ENCODE measurements at places on chromosomes 11 and 22.

GRCh38 chr11:90601261-90601660 is 378.4 kb upstream of the CHORDC1 start:
- no peak for DNase-seq

DNA sequence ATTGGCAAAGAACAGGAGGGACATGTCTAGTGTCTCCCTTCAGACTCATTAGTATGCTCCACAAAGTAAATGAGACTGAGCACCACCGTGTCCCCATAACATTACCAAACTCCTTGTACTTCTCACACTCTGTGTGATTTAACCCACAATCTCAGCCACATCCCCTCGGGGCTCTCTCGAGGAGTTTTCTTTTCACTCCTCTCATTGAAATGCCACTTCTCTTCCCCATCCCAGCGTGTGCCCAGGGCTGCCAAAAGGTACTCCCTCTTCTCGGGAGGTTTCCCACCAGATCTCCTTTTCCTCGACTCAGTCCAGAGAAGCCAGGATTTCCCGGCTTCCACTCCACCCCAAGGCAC is 1.1 kb downstream of the RBFOX2 start:
- no peak for DNase-seq

GRCh38 chr11:125170001-125170509 is 5.5 kb downstream of the PKNOX2 start:
- DNase-seq: no peak

GRCh38 chr11:128926437-128927107 is 16.1 kb downstream of the TP53AIP1 start:
- DNase-seq: no peak

DNA sequence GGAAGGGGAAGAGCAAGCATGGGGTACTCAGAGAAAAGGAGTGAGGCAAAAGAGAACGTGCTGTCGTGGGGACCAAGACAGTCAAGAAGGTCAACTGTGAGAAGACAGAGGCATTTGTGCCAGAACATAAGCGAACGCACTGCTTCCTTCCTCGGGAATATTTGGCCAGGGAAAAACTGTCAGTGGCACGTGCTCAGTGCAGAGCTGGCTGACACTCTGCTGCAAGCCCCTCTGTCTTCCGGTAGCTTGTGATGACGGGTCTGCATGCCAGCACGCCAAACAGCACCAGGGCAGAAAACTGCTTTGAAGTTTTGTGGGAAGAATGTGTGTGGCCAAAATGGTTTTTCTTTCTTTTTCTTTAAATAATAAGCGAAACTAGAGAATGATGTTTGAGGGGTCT is 60.6 kb downstream of the SMCO4 start:
- DNase-seq: no peak

GRCh38 chr11:68255526-68255925 is 16.2 kb downstream of the C11orf24 start:
- no peak for DNase-seq

DNA sequence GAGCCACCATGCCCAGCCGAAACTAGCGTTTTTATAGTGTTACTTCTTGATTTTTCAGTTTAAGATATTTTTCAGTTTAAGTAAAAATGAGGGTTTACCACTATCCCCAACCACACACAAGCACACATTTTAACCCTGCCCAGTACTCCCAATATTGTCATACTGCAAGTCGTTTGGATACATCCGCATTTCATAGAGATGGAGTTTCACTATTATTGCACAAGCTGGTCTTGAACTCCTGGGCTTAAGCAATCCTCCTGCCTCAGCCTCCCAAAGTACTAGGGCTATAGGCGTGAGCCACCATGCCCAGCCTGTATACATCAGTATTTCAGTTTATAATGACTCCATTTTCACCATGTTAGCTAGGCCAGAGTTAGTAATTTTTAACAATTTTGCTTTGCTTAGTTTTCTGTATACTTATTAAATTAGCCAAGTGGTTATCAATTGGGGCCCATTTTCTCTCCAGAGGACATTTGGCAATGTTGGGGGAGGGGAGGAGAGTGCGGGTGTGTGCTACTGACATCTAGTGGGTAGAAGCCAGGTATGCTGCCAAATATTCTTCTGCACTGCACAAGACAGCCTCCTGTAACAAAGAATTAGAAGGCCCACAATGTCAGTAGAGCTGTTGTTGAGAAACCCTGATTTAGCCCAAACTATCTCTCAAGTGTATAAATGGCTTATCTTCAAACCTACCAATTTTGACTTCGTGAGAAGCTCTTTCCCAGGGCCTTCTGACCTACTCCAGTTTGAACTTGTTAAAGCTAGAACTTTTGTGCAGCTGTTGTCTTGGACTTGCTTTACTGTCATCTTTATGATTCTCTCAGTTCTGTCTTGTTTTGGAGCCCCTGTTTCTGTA is 7.3 kb downstream of the USP47 start:
- peak; percentile 19 for DNase-seq

DNA sequence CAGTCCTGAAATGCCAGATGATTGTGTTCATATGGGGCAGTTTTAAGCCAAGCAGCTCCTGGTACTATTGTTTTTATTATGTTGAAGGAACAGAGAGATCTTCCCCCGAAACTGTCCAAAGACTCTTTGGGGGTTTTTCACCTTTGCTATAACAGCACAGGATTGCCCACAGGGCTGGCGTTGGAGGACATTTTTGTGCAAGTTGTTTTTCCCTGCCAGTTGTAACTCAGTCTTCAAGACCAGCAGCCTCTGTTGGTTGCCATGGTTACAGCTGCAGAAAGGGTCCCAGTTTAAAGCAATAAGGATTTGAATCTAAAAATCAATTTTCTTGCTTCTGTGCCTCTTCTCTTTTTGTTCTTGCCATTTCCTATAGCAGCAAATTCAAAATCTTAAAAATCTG is 45.4 kb upstream of the YWHAH start:
- no peak for DNase-seq

DNA sequence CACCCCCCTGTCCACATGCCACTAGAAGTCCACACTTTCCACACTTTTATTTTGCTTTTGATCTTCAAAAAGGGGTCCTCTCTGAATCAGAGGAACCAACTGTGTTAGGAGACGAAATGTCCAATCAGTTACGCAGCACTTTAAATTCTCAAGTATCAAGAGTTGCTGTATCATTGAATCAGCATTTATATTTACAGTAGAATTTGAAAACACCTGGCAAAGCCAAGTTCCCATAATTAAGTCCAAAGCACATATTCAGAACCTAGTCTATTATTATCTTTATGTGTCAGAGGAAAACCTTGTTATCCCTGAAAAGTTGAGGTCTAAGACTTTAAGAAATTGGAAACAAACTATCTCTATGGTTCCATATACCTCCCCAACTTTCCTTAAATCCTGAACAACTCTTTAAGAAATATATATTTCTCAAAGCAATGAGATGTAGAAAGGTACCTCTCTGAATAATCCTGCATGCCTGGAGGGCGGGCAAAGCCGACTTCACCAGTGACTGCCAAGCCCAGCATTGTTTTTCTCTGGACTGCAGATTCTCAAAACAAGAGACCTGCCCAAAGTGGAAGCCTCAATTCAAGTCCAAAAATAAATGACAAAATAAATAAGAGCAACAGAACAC is 75.9 kb upstream of the ARFGAP3 start:
- no peak for DNase-seq

DNA sequence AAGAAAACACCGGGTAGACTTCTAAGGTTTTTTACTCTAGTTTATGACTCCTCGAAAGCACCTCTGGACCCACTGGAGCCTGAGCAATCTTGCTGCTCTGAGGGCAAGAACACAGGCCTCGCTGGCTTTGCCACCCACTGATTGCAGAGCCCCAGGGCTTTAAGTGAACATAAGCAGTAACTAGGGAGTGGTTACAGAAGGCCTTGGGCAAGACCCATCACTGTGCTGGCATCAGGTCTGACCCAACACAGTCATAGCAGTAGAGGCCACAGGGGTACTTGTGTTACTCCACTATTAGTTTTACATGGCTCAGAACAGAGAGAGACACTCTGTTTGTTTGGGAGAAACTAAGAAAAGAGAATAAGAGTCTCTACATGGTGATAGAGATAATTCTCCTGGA is 684.5 kb downstream of the FAM181B start:
- no peak for DNase-seq

GRCh38 chr11:34308913-34309585 is 48.8 kb downstream of the ABTB2 start:
- no peak for DNase-seq

DNA sequence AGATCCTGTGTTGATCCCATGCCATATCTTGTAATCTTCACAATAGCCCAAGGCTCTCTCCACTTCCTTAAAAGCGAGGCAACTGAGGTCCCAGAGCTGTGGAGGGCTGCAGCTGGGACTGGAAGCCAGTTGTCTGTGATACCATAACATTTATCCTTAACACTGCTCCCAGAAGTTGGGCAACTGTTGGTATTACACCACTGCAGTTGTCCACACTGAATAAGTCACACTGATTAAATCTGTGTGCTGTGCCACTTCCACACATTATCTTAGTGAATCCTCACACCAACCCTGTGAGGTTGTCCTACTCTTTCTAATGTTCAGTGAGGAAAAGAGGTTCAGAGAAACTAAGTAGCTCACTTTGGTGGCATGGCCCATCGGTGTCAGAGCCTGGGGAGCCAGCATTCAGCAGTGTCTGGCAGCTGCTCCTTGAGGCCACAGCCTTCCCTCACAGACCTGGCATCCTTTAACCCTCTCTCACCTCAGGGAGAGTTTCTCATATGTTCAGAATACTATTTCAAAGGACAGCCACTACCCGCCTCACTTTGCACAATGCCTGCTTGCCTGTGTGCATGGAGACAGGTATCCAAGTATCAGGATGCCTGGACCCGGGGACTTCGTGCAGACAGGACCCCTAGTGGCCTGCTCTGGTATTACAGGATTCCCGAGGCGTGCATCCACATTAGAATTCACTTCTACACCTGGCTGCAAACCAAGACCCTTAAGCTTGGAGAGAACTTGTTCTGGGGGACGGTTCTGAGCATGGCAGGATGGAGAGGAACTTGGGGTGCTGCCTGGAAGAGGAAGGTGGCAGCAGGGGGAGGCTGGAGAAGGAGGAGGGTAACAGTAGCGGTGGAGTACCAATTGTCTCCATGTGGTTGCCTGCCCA is 221.9 kb upstream of the TBCEL start:
- DNase-seq: peak; percentile 7

DNA sequence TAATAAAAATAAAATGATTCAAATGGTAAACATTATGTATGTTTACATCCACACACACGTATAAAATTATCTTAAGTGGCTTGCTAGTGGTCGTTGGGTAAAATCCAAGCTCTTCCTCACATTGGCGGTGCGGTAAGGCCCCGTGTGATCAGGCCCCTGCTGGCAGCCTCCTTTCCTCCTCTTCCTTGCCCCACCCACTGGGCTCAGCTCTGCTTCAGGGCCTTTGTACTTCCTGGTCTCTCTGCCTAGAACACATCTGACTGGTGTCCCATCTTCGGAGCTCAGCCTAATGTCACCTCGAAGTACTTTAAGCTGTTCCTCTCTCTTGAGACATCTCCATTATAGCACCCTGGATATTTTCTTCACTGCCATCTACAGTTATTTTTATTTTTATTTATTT is 52.8 kb downstream of the OSBP2 start:
- DNase-seq: no peak

GRCh38 chr11:25566298-25567200 is 765.4 kb upstream of the ANO3 start:
- DNase-seq: no peak

DNA sequence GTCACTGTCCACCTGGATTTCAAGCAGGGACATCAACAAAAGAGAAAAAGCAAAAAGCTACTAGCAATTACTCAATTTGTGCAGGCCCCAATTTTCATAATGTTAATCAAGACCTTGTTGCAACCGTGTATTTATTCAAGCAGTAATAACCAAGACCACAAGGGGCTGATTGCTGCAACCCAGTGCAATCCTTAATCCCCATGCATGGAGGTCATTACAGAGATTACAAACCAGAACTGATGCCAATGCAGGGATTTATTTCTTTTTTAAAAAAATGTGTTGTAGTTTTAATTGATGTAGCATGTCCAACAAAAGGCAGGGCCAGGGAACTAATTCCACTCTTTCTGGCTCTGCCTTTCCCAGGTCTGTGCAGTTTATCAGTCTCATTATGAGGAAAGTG is 18.4 kb downstream of the TECTA start:
- no peak for DNase-seq

GRCh38 chr11:7690648-7691047 is 15.6 kb downstream of the OVCH2 start:
- no peak for DNase-seq

DNA sequence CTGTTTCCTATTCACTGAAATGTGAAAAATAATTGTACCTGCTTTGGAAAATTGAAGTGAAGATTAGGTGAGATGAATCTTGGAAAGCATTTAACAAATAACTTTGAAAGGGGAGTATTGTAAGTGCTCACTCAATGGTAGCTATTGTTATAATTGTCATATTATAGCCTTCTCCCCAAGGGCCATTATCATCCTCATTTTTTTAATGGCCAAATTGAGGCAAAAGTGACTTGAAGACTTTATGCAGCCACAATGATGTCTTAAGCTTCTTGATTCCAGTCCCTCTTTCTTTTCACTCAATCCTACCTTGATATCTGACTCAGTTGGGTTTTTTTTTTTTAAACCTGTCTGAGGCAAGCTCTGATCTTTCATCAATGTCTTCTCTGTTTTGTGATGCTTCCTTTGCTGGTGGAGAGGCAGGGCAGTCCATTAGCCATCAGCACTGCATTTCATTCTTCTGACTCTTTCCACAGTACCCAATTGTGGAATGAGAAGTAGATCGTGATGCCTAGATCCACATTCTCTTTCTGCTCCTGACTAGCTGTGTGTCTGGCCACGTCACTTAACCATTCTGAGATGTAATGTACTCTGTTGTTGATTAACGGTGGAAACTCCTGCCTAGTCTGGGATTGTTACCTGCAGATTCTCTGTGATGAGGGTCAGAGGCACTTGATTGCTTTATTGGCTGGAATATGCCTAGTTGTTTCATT is 101.4 kb downstream of the DBX1 start:
- no peak for DNase-seq

DNA sequence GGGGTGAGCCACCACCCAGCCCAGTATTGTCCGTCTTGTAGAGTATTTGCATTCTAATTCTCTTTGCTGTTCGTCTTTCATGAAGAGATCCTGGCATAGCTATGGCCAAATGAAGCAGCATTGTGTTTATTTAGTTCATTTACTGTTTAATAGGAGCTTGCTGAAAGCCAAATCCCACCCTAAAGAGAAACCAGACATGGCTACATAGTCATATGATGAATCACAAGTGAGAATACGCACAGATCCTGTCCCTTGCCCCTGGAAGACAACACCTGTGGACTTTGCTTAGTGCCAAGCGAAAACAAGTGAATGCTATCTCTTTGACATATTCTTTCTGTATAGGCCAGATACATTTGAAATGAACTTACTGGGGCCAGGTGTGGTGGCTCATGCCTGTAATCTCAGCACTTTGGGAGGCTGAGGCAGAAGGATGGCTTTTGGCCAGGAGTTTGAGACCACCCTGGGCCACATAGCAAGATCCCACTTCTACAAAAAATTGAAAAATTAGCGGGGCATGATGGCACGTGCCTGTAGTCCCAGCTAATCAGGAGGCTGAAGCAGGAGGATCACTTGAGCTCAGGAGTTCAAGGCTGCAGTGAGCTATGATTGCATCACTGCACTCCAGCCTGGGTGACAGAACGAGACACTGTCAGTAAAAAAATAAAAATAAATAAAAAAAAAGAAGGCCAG is 5.1 kb upstream of the ARFGAP3 start:
- no peak for DNase-seq
